ENCODE measurements at places on chromosomes 12 and 14. TPM values are rescaled to one million over a fixed set of nuclear protein-coding genes. Genes with fewer than 3 reads are reported as not detected.

SERPINA1 gene
- total RNA-seq, result 0.40 TPM

ASPG gene
- not detected for total RNA-seq

POLE2 gene
- 36.3 TPM for total RNA-seq

BDKRB2 gene
- total RNA-seq, result not detected

IQSEC3 gene
- 0.53 TPM for total RNA-seq

A2ML1 gene
- total RNA-seq, result not detected

CATSPERB gene
- total RNA-seq, result 1.1 TPM

AKAP6 gene
- total RNA-seq, result 1.5 TPM

ADAM21 gene
- total RNA-seq, result 0.09 TPM
